Bone marrow (tissue), 2 donors: ENCODE measurements at places on chromosomes 1 and 21.

GRCh38 chr1:193417945-193418744, 231.7 kb upstream of the B3GALT2 start:
- no peak for DNase-seq

- DNase-seq = no peak
These were observed 2.3 kb downstream of the IFI44L start for GRCh38 chr1:78622548-78622947.

DNA sequence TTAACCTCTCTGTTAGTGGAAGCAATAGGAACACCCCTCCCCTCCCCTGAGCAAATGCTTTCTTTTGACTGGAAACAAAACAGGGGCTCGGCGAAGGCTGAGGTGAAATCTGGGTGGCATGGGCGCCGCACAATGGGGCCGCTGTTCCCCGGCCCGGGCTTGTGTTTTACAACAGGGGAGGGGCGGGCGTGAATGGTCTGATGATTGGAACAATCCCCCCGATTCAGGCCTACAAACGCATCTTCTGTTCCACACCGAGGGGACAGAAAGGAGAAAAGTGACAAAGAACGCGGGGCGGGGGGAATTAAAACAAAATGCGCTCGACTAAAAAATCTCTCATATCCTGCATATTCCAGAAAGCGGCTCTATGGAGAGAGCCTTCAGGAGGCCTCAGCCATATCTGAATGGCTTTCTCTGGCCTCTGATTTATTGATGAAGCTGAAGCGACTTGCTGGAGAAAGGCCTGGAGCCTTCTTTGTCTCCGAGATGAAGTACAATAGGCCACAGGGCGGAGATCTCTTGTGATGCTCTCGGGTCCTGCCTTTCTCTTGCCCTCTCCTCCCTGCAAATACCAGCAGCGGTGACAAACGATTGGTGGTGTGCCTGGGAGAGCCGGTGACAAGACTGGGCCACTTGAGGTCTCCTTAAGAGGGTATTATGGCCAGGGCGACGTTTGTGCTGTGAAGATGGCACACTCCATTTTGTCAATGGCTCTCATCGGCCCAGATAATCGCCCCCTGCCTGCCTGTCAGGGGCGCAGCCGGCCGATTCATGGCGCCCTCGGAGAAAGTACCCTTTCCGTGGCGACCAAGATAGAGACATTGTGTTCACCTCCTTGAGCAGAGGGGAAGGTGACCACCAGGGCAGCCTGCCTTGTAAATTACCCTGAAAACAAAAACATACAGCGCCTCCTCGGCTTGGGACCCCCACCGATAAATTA, 47.1 kb upstream of the OLIG2 start:
- no peak for DNase-seq

- DNase-seq = no peak
These were observed 773 bp downstream of the CNST start for GRCh38 chr1:246566813-246567645.

DNA sequence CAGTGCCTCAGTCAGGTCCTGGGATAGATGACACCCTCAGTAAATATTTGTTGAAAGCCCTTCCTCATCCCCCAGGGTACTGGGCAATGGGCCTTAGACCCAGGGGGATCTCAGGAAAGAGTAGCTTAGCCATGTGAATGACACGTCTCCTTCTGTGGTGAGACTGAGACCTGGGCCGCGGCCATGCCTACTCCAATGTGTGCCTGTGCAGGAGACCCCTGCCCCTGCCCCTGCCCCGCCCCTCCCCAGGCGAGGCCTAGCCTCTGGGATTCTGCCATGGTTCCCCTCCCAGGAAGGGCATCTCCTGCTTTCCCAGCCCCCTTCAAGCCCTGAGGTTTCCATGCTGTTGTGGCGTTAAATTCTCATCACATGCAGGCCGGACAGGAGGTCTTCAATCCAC, 7.1 kb downstream of the MYOM3 start:
- no peak for DNase-seq

DNA sequence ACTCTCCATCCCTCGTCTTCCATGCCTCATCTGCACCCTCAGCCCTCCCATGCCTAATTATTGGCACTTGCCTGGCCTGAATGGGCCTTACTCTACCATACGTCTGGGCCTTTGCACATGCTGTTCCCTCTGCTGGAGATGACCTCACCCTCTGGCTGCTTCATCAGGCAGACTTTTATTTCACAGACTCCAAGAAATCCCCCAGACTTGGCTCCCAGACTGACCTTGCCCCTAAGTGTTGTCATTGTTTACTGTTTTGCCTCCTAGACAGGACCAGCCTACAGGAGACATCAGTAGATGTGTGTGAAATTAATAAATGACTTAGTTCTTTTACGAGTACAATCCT, 5.2 kb upstream of the AHDC1 start:
- no peak for DNase-seq

DNA sequence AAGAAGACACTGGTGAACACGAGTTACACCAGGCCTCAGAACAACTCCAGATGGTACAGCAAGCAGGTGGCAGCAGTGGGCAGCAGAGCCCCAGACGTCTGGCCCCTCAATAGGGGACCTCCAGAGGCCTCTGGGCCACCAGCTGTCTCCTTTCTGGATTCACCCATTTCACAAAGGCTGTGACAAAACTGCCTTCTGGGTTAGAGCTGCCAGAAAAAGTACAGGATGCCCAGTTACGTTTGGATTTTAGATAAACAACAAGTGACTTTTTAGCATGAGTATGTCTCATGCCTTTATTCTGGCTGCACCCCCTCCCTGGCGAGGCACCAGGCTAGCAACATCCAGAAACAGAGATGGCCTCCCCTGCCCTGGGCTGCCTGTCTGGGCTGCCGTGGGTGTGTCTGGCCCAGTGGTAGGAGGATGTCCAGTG, 30.1 kb downstream of the ITPKB start:
- DNase-seq = no peak

DNA sequence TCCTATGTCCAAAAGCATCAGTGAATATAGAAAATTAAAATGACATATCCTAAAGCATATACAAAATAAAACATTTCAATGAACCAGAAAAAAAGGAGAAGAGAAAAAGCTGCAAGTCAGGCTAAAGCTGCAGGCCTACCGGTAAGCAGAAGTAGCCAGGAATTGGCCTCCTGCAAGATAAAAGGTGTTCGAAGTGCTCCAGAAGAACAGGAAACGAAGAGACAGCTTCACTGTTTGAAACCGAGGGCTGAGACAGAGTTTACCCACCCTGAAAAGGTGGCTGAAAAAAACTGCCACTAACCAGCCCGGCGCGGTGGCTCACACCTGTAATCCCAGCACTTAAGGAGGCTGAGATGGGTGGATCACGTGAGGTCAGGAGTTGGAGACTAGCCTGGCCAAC, 37.4 kb downstream of the NSL1 start:
- DNase-seq = peak; percentile 11

DNA sequence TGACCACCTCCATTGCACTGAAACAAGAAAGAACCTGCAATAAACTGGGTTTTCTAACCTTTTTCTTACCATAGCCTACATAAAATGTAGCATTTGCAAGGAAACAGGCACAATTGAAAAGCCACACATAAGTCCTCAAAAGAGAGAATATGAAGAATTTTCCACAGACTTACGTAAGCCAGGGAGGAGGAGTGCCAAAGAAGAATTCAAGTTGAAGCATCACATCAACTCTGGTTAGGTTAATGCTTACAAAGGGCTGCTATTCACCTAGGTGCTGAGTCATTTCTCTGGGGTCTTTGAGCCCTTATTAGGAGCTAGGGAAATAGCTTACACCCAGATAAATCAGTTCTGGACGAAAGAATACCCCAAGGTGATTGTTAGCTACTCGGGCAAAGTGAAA, 9.6 kb downstream of the OSCP1 start:
- DNase-seq = no peak

DNA sequence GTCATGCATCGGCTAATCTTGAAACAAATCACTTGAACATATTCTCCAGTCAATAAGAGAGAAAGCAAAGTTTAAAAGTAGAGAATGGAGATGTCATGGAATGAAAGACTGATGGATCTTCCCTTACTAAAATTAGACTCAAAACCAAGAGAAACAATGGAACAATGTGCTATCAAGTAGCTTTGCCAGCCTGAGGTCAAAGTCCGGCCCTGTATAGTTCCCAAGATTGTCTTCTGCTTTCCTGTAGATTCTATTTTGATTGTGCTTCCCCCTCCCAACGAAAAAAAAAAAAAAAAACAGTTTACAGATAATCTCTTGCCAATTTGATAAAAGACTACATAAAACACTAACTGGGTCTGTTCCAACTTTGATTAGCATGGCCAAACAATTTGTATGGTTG, 40.8 kb upstream of the KIRREL1 start:
- DNase-seq = no peak

- no peak for DNase-seq
These were observed 176.2 kb downstream of the PGBD5 start for GRCh38 chr1:230249695-230250480.

GRCh38 chr1:99891997-99892396, 41.8 kb downstream of the AGL start:
- no peak for DNase-seq

DNA sequence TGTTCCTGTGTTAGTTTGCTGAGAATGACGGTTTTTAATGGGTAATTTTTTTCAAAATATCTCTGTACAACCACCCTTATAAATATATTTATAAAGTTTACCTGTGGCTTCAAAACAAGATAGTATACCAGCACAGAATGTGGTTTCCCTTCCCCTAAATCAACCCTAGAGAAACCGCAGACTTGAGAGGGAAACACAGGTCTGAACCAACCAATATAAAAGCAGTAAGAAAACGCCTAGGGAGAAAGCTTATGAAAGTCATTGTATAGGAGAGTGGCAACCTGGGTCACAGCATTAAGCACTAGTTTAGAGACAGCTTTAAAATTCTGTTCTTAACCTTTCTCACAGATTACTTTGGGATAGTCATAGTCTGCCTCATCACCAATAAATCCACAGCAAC, 180.6 kb upstream of the LHX8 start:
- DNase-seq = no peak

GRCh38 chr1:88394958-88395357, 289.1 kb upstream of the PKN2 start:
- no peak for DNase-seq

GRCh38 chr1:211830055-211830327, 572 bp downstream of the LPGAT1 start:
- no peak for DNase-seq

GRCh38 chr1:66809245-66809644, 8.2 kb upstream of the INSL5 start:
- DNase-seq = no peak

DNA sequence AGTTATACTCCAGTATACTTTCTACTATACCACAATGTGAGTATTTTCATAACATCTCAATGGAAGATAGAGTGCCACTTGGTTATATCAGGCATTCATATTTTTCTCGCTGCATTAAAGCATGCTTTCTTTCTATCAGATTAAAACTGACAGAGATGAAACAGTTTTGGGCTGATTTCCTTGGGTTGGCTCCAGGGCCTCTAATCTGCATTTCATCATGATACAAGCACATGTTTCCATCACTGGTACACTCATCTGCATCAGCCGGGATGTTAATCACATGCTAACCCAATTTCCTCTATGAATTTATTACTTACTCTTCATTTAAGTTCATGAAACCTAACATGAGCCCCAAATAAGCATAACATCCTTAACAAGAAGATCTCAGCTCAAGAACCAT, 289.0 kb upstream of the DAB1 start:
- DNase-seq = no peak

DNA sequence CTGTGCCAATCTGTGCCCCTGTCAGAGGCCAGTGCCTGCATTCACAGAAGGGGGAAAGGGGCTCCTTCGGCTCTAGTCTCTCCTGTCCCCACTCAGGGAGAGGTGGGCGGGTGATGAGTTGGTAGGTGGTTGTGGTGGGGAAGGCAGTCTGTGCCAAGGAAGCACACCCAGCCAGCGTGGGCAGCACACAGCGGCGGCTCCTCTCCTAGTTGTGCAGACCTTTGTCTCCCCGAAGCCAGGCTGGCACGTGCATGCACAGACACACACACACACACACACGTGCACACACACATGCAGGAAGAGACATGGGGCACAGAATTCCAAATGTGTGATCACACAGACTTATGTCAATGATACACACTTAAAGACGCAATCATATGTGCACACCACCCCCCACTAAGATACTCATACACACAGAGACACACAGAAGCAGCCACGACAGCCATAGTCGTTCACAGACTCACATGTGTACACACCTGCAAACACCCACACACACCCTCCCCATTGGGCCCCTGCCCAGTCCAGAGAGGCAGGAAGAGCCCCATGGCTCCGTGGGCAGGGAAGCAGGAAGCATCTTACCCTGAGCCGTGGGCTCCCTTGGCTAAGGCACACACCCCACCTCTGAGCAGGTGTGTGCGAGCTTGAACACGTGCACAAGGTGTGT, 16.4 kb downstream of the RIMS3 start:
- DNase-seq = no peak

DNA sequence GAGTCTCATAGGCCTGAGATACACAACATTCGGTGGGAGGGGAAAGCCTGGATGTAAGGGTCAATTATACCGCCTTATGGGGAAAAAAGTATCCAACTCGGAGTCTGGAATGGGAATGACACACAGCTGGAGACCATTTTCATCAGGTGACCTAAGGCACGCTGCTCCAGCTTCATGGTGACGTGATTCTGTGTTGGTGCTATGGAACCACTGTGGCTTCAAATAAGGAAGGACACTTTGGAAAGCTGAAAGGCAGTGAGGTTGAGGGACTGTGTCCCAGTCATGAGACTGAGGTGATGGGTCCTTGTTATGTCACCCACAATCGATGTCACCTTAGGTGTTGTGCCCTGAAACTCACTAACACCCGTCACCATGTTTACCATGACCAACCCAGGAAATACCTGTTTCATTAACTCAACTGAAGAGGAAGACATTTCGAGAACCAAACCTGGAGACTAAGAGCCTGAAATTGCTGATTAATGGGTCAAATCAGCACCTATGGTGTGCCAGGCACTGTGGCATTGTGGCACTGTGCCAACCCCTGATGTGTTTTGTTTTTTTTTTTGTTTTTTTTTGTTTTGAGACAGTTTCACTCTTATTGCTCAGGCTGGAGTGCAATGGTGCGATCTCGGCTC, 54.5 kb downstream of the IRF2BP2 start:
- no peak for DNase-seq

DNA sequence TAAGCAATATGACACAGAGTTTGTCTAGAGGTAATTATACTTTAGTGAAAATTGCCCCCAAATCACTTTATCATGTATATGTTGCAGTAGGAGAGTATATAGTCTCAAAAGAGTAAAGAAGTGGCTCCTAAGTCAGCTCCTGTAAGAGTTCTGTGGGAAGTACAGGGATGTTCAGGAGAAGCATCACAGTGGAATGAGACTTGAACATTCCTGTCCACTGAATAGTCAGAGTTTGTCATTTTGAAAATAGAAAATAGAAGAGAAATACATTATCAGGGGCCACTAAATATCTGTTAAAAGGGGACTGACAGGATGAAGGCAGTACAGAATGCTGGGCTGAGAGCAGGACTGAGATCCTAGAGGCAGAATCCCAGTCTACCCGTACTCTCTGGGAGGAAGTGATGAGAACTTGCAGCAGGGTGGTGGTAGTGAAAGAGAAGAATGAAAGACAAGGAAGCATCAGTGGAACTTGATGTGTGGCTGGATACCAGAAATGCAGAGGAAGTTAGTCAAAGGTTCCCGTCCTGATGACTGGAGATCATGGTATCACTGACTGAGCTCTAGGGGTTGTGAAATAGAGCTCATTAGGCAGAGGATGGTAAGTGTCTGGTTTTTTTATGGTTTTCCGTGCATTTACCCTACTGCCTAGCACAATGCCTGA, 153.4 kb downstream of the FMN2 start:
- DNase-seq = no peak
